ENCODE measurements at places on chromosomes 4 and X.

DNA sequence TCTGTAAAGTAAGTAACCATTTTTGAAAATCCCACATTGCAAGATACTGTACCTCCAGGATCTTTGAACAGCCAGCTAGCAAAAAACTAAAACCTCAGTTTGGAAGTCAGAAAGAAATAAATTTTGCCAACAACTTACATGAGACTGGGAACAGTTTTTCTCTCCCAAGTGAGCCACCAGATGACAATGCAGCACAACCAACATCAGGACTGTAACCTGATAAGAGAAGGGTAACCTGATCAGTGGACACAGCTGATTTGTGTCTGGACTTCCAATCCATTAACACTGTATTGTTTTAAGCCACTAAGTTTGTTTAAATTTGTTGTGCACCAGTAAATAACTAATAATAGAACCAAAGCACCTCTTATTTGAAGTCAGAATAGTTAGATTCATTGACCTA is 923.3 kb downstream of the FAT4 start:
- no peak for DNase-seq

DNA sequence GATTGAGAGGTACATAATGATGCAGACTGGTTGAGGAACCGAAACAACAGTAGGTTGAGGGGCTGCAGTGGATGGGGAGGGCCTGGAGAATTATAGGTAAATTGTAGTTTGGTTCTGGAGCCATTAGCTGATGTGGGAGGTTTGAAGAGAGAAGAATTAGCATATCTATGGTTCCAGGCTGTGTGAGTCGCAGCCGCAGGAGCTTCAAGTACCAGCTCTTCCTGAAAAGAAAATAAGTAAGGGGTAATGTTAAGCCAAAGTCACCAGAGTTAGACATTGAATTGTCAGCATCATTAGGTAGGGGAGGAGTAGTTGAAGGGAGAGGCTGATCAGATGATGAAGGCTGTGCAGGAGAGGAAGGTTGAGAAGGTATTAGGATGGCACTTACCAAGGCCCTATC is 29.5 kb downstream of the PF4 start:
- DNase-seq, result no peak

DNA sequence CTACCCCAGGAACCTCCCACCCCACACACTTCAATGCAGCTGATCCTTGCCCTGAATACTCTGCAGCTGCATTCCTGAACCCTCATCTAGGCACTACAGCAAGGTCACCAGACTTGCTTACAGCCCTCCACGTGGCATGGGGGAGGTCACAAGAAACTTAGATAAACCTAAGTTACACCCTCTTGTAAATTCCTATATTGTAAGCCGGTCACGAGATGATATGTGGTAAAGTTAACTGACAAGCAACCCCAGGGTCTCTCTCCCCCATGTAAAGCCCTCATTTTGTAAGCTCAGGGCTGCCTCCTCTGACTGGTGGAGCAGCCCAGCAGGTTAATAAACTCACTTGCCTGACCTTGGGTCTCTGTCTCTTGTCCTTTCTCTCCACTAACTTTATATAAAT is 570.7 kb downstream of the PCDH7 start:
- no peak for DNase-seq

GRCh38 chr4:6391852-6392188 is 80.6 kb downstream of the PPP2R2C start:
- DNase-seq, result no peak

DNA sequence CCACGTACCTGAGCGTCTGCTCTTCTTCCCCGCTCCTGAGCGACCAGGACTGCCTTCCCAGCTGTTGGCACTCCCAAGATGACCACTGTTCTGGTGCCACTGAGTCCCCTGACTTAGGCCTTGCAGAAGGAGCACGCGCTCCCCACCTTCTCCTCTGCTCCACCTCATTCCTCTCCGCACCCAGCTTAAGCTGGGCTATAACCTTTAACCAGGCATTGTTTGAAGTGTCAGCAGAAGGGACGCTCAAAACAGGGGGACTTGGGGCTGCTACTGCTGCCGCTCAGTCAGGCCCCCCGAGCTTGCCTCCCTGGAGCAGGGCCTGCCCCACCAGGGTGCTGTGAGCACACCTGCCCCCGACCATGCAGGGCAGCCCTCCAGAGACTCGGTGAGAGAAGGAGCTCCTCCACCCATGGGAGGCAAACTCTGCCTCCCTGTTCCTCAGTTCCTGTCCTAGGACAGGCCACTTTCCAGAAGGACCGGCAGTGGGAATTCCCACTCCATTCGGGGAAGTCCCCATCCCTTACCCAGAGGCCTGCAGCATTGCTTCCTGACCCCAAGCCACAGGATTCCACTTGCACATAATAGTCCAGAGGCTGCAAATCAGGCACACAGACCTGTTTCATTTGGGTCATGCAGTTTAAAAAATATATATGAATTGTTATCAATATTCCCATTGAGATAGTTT is 99.7 kb upstream of the ENPP6 start:
- DNase-seq, result no peak

- DNase-seq, result no peak
These were observed 16.2 kb downstream of the SPOCK3 start for GRCh38 chr4:167218022-167218608.

GRCh38 chr4:160880180-160880579 is 1283.6 kb downstream of the FSTL5 start:
- no peak for DNase-seq

- no peak for DNase-seq
These were observed 139.1 kb downstream of the COL4A6 start for GRCh38 chrX:108299101-108299591.

DNA sequence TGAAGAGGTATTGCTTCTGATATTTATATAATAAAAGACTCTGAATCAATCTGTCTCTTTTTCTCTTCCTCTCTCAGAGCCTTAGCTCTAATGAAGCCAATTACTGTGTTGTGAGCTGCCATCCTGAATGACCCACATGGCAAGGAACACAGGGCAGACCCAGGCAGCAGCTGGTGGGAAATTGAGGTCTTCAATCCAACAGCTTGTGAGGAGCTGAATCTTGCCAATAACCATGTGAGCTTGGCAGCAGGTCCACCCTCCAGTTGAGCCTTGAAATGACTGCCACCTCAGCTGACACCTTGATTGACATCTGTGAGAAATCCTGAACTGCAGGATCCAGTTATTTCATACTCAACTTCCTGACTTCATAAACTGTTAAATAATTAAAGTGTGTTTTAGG is 149.4 kb downstream of the NDST4 start:
- DNase-seq, result no peak

DNA sequence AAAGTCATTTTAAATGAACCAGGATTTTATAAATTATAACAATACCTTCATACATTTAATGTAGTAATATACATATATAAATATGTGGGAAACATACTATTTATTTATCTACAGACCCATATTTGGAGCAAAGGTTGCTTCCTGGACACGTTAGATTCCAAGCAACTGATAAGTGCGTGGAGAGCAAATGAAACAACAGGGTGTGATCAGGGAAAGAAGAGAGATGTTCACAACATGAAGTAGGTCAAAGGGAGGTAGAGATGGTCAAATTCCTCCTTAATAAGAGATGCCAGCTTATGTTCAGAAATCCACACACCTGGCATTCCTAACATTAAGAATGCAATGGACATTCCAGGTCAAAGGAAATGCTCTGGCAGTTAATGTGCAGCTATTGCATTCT is 53.1 kb upstream of the HPGD start:
- no peak for DNase-seq

DNA sequence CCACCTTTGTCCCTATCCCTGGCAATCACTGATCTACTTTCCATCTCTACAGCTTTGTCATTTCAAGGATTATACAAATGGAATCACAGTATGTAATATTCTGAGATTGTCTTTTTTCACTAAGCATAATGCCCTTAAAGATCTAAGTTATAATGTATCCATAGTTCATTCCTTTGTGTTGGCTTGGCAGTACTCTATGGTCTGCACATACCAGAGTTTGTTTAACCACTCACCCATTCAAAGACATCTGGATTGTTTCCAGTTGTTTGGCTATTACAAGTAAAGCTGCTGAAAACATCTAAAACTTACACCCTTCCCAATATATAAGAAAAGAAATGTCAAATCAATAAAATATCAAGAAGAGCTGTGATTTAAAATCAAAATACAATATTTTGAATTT is 26.0 kb upstream of the AWAT1 start:
- DNase-seq, result no peak

DNA sequence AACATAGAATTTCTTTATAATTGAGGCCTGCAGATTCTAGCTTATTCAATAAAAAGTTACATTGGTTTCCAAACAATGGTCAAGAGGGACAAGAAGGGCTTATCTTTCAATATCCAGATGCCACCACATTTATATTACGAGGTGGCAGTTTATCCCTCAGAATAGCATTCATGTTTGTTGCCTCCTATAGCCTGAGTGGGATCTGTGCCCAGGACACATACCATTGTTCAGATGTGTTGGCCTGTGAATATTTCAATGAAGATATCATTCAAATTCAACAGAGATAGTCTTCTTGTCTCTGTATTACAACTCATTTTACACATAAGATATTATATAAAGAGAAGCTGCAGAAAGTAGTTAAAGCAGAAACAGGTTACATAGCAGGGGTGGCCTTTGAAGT is 20.5 kb downstream of the GLRB start:
- no peak for DNase-seq

GRCh38 chr4:77818602-77819403 is at the start of gene CNOT6L:
CNOT6L (minus strand) TSS chr4:77819368; CDS start chr4:77819308, 60 bp downstream.
- peak; percentile 56 for DNase-seq

GRCh38 chr4:142211444-142211843 is 575.1 kb downstream of the IL15 start:
- no peak for DNase-seq

GRCh38 chr4:127965803-127966175 is 583 bp downstream of the ABHD18 start:
- peak; percentile 3 for DNase-seq

DNA sequence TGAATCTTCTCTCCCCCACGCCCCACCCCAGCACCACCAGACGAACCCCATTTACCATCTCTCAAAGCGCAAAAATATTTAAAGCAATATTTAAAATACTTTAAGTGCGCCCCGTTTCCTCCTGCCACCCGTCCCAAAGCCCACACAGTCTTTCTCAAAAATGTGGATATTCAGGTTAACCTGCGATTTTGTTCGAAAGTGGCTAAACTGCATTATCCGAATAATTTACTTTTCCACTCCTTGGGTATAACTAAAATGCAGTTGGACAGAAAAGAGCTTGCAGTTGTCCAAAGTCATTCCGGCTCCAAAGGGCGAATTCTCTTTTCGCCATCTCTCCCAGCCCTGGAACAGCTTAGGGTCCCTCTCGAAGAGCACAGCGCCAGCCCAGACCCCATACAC is 662 bp downstream of the SMIM43 start:
- DNase-seq, result no peak

GRCh38 chr4:174283507-174284471 is at the start of the genes CEP44 and FBXO8:
CEP44 (plus strand) TSS chr4:174283911; CDS start chr4:174299122, 15,211 bp downstream.
FBXO8 (minus strand) TSS chr4:174283667; CDS start chr4:174263092, 20,575 bp downstream.
- DNase-seq, result peak; percentile 62

GRCh38 chrX:133933316-133933715 is 52.1 kb downstream of the GPC3 start:
- no peak for DNase-seq

DNA sequence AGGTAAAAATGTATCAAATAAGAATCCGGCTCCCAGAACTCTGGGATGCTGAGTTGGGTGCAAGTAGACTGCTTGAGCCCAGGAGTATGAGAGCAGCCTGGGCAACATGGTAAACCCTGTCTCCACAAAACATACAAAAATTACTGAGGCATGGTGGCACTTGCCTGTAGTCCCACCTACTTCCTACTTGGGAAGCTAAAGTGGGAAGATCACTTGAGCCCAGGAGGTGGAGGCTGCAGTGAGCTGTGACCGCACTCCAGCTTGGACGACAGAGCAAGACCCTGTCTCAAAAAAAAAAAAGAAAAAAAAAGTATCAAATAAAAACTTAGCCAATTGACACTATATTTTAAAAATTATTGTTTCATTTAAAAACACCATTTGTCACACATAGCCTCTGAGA is 84.4 kb downstream of the FBXW7 start:
- DNase-seq, result no peak

GRCh38 chr4:2686379-2687265 is 69.5 kb downstream of the TNIP2 start:
- no peak for DNase-seq

DNA sequence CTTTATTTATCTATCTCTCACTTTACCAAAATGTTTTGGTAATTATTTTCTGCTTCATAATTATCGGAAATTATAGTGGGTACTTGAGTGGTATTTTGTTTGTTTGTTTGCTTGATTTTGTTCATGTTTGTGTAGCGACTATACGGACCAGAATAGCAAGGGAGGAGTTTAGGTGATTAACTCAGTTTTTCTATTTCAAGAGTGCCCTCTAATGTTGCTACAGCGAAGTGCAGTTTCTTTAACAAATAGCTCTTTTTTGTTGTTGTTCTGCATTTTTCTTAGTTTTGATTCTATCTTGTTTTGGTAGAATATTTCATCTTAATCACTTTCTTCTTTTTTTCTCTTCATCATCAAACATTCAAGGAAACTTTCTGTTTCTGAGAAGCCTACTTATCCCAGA is 40.8 kb upstream of the QRFPR start:
- no peak for DNase-seq

- no peak for DNase-seq
These were observed 45.6 kb downstream of the PDHA1 start for GRCh38 chrX:19389227-19389845.

- no peak for DNase-seq
These were observed 538.1 kb downstream of the PPP4R3C start for GRCh38 chrX:26925088-26925487.

- DNase-seq, result no peak
These were observed 618 bp downstream of the RBBP7 start for GRCh38 chrX:16869393-16870094.

DNA sequence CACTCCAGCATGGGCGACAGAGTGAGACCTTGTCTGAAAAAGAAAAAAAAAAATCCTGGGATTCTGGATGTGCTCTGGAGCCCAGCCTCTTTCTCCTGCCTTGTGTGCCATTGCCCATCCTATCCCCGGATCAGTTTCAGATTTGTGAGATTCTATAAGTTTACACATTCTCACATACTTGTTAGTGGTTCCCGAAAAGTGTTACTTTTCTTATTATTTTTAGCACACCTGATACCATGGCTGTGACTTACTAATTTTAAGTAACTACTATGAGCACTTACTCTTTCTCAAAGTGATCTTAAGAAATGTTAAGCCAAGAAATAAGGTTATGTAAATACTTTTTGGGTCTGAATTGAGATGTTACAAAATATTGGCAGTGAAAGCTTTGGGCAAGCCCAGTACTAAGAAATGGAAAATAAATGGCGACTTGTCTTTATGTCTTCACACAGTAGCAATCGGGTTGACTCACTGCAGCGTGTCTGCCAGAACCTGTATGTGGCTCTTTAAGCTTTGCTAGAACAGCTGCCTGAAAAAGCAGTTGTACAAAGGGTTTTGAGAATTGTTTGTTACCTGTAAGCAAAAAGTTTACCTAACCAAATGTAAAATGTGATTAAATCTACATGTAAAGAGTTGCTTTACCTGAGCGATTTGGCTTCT is 118.7 kb downstream of the KLHL8 start:
- DNase-seq, result no peak
